Activated naive CD8-positive, alpha-beta T cell treated with anti-CD3 and anti-CD28 coated beads for 36 hours (primary cell): ENCODE measurements at places on chromosomes 11 and 22.

DNA sequence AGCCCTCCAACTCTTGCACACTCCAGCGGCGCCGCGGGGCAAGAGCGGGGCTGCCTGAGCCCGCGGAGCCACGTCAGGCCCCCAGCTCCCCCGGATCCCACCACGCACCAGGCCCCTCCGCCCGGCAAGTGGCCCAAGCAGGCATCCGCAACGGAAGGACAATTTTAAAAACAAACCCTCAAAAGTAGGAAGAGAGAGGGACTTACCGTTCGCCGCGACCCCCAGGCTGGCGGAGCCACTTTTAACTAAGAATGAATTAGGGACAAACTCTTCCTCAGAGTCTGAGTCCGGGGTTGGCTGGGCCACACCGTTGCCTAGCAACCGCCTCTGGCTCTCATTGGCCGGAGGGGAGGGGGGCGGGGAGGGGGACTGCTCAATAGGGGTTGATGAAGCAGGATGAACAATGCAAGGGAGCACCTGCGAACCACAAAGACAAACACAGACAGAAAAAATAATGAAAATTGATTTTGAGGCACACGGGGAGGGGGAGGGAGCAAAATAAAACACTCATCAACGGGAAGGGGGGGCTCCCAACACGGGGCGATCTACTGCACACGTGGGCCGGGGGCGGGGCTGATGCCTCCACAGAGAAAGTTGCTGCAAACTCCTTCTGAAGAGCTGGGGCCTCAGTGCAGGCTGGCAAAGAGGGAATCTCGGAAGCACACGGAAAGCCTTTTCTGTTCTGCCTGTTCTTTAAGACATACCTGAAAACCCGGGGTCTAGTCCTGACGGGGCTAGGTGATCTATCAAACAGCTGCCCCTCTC lies 387.5 kb upstream of the NARS2 start:
- H3K4me3 ChIP-seq, result no peak overlapping the region
- no peaks in the 10 kb centered on the region for H3K36me3 ChIP-seq

GRCh38 chr11:102223859-102224258 lies 93.4 kb upstream of the BIRC3 start:
- no peak for DNase-seq
- no peaks in the 10 kb centered on the region for H3K27me3 ChIP-seq
- H3K4me1 ChIP-seq, result no peaks in the 10 kb centered on the region
- H3K36me3 ChIP-seq, result no peaks in the 10 kb centered on the region

GRCh38 chr11:68081691-68082090 lies 39.5 kb downstream of the CHKA start:
- H3K4me3 ChIP-seq, result no peak overlapping the region
- no peaks in the 10 kb centered on the region for H3K36me3 ChIP-seq
- no peaks in the 10 kb centered on the region for H3K4me1 ChIP-seq
- H3K27ac ChIP-seq, result no peak overlapping the region

DNA sequence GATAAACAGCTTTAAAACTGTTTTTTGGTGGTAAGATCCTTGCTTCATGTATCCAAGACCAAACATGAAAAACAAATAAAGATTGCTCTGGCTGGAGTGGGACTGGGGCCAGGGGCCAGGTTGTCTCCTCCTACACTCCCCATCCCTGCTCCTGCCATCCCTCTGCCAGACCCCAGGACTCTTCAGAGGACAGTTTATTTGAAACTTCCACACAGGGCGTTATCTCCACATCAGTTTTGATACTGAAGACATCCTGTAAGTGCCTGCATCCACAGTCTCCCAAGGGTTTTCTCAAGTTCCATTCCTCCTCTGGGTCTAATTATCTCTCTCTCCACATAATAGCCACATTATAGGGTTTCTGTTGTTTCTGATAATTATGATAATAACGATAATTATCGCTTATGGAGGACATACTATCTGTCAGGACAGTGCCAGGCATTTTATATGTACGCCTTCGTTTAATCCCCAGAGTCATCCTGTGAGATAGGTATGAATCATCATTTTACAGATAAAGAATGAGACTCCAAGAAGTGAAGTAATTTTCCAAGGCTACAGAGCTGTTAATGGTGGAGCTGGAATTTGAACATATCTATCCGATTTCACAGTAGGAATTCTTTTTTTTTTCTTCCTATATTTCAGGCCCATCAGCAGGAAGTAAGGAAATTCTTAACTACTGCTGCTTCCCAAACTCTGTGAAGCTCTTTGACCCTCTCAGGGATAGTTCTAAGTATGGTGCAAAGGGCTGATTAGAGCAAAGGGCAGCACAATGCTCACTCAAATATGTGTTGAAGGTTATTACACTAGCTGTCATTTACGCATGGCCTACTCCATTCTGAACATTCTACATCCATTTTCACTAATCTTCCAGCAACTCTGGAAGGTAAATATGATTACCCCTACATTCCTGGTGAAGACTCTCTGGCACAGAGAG lies 488.0 kb upstream of the CCDC90B start:
- no peak overlapping the region for H3K4me3 ChIP-seq
- no peak overlapping the region for H3K27ac ChIP-seq
- no peak for DNase-seq
- H3K36me3 ChIP-seq, result no peaks in the 10 kb centered on the region
- no peaks in the 10 kb centered on the region for H3K4me1 ChIP-seq

DNA sequence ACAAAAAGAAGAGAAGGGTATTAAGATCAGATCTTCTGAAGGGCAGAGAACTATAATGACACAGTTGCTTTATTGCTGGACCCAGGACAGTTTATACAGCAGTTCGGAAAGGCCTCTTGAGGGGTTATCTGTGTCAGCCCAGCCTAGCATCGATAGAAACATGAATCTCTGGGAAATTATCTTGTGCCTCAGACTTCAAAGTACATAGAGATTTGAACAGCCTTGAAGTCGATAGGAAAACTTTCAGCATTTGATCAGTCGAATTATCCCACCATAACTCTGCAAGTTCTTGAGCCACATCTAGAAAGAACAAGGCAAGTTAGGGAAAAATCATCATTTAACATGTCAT lies 2.5 kb upstream of the LMO2 start:
- peak overlapping the region; percentile 81 for H3K27ac ChIP-seq
- H3K4me1 ChIP-seq, result peaks cover 44% of the 10 kb centered on the region
- H3K27me3 ChIP-seq, result peaks cover 71% of the 10 kb centered on the region
- H3K36me3 ChIP-seq, result no peaks in the 10 kb centered on the region
- DNase-seq, result no peak
- peak overlapping the region; percentile 71 for H3K4me3 ChIP-seq

GRCh38 chr22:43923191-43923590 lies 414 bp upstream of the PNPLA3 start:
- no peaks in the 10 kb centered on the region for H3K36me3 ChIP-seq
- H3K4me3 ChIP-seq, result peak overlapping the region; percentile 80
- peaks cover 4% of the 10 kb centered on the region for H3K4me1 ChIP-seq

DNA sequence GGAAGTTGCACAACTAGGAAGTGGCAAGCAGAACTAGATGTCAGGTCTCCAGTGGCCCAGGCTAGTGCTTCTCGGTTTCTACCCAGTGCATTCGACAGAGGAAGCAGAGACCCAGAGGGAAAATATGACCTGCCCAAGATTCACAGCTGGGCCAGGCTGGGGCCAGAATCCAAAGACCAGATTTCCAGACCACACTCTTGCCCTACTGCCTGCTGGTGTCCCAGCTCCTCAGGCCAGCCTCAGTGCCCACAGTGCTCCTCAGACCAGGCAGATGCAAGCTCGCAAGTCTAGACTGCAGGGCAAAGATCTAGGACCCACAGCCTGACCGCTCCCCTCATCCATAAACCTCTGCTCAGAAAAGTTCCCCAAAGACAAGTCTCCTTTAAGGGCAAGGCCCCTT lies 262.6 kb downstream of the BUD13 start:
- peaks cover 32% of the 10 kb centered on the region for H3K27me3 ChIP-seq
- H3K36me3 ChIP-seq, result no peaks in the 10 kb centered on the region
- H3K4me3 ChIP-seq, result no peak overlapping the region
- H3K4me1 ChIP-seq, result no peaks in the 10 kb centered on the region
- no peak for DNase-seq

DNA sequence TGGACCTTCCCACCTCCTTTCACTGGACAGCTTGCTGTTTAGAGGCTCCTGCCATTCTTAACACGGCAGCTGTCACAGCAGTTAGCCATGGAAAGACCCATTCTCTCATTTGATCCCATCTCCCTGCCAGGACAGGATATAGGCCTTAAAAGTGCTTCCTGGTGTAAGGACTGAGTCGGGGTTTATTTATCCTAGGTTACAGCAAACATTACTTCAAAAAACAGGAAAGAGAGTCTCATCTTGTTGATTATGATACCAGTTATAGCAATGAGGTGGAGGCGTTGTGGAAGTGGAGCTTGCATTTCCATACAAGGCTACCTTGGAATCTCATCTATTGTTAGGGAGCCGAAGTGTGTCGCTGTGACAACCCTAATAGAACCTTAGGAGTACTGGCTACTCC lies 17.4 kb upstream of the ETS1 start:
- H3K4me1 ChIP-seq, result peaks cover 43% of the 10 kb centered on the region
- no peak overlapping the region for H3K27ac ChIP-seq
- H3K27me3 ChIP-seq, result no peaks in the 10 kb centered on the region
- no peak overlapping the region for H3K4me3 ChIP-seq
- no peak for DNase-seq

GRCh38 chr11:36409152-36409816 lies 100.8 kb downstream of the TRAF6 start:
- peak overlapping the region; percentile 88 for H3K27ac ChIP-seq
- DNase-seq, result peak; percentile 48
- no peaks in the 10 kb centered on the region for H3K27me3 ChIP-seq
- peak overlapping the region; percentile 55 for H3K4me3 ChIP-seq
- peaks cover 50% of the 10 kb centered on the region for H3K4me1 ChIP-seq
- no peaks in the 10 kb centered on the region for H3K36me3 ChIP-seq

- H3K27ac ChIP-seq, result peak overlapping the region; percentile 98
- H3K4me3 ChIP-seq, result peak overlapping the region; percentile 98
- DNase-seq, result no peak
- H3K4me1 ChIP-seq, result peaks cover 15% of the 10 kb centered on the region
- H3K27me3 ChIP-seq, result no peaks in the 10 kb centered on the region
- peaks cover 10% of the 10 kb centered on the region for H3K36me3 ChIP-seq
These were observed 473 bp downstream of the TXN2 start for GRCh38 chr22:36480941-36481392.

GRCh38 chr11:34560511-34560910 lies 46.9 kb upstream of the ELF5 start:
- peaks cover 40% of the 10 kb centered on the region for H3K27me3 ChIP-seq
- no peak for DNase-seq
- H3K36me3 ChIP-seq, result no peaks in the 10 kb centered on the region
- H3K4me1 ChIP-seq, result no peaks in the 10 kb centered on the region

DNA sequence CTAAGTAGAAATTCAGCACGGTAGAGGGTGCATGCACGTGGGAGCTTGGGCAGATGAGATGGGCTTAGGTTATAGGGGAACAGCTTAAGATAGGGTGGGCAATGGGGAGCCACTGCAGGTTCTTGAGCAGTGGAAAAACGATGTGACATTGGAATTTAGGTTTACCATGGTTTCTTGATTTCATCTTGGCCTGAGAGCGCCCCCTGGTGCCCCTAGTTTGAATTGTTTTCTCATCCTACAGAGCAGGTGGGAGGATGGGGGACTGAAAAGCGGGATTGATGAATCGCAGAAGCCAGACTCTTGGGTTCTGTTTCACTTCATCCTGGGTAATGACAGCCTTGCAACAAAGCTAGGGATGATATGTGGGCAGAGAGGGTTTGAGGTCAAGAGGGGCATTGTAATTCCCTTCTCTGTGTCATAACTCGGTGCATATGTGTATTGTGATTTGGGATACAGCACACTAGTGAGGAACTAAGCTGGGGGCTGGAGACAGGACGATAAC lies 6.7 kb upstream of the MCAM start:
- no peak overlapping the region for H3K27ac ChIP-seq
- peaks cover 21% of the 10 kb centered on the region for H3K4me1 ChIP-seq
- no peaks in the 10 kb centered on the region for H3K36me3 ChIP-seq
- no peak overlapping the region for H3K4me3 ChIP-seq
- peaks cover 9% of the 10 kb centered on the region for H3K27me3 ChIP-seq

DNA sequence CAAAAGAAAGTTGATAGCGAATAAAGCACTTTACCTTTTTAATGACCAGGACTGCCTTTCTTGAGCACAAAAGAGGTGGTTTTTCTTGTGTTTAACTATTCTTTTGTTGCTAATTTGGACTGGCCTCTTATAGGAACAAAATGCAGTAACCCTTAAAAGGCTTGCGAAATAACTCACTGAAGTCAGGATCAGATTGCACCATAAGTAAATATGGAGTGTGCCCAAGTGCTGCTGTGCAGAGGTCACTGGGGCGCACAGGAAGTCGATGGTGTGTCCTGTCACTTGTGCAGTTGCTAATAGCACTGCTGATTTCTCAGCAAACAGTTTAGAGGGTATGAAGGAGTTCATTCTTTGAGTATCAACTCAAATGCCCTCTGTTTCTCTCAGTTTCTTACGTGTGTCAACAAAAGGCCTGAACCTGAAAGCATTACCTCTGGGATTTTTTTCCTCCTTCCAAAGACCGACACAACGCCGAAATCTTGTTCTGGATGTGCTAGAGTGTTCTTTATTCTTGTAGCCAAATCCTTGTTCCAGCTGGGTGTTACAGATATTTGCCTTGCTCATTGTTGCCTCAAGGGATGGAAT lies 71.3 kb downstream of the ATXN10 start:
- H3K4me3 ChIP-seq, result no peak overlapping the region
- no peaks in the 10 kb centered on the region for H3K4me1 ChIP-seq
- peaks cover 44% of the 10 kb centered on the region for H3K36me3 ChIP-seq
- H3K27me3 ChIP-seq, result no peaks in the 10 kb centered on the region

DNA sequence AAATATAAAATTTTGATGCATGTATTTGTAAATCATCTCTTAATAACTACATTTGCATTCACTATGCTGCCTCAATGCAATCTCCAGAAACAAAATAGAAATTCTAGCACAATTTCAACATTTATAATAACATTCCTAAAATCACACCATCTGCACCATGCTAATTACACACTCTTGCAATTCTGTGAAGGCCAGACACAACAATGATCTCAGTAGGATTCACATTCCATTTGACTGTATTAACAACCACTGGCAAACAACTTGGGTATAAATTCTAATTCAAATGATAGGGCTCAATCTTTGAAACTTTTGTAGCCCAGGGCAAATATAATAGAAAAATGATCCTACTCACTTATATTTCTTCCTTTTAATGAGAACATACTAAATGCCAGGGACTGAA lies 25.9 kb downstream of the RAB6A start:
- H3K36me3 ChIP-seq, result peaks cover 13% of the 10 kb centered on the region
- H3K27me3 ChIP-seq, result no peaks in the 10 kb centered on the region
- DNase-seq, result no peak

DNA sequence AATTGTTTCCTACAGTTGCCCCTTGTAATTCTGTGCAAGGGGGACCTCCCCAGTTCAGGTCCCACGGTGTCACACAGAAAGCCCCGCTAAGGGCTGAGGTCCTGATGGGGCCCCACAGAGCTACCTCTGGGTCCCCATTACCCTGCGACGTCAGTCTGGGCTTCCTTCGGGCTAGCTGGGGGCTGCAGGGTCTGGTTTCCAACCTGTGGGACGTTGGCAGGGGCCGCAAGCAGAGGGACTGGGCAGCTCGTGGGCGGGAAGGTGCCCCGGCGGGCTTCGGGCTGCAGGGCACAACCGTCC lies 698 bp downstream of the SLC37A4 start:
- peak overlapping the region; percentile 83 for H3K27ac ChIP-seq
- H3K4me1 ChIP-seq, result peaks cover 31% of the 10 kb centered on the region
- peaks cover 13% of the 10 kb centered on the region for H3K36me3 ChIP-seq
- H3K27me3 ChIP-seq, result no peaks in the 10 kb centered on the region
